HepG2 (cell line): ENCODE measurements at places on chromosomes 2 and 18. TPM values are rescaled to one million over a fixed set of nuclear protein-coding genes. Genes with fewer than 3 reads are reported as not detected.

The CNDP1 gene
- total RNA-seq = not detected in 2 replicates

The KCNG2 gene
- not detected in 2 replicates for total RNA-seq

DNA sequence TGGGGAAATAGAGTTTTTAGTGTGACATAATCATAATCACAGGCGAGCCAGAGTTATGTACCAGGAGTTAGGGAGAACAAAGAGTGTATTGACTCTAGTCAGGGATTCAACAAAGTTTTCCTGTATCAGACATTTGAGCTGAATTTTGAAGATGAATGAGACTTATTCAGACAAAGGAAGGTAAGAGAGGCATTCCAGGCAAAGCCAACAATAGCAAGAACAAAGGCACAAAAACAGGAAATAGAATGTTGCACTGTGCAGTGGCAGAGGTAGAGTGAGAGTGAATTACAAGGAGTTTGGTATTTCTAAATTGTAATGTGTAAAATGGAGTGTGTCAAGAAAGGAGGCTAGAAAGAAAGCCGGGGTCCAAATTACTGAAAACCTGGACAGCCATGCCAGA is 156.2 kb downstream of the CCDC148 start:
- peak; percentile 19 for DNase-seq

- DNase-seq = peak; percentile 4
Observed at GRCh38 chr2:13046557-13047165, 329.9 kb downstream of the TRIB2 start.

The TMEM198 gene
- 11.6 and 17.3 TPM in 2 replicates for total RNA-seq

DNA sequence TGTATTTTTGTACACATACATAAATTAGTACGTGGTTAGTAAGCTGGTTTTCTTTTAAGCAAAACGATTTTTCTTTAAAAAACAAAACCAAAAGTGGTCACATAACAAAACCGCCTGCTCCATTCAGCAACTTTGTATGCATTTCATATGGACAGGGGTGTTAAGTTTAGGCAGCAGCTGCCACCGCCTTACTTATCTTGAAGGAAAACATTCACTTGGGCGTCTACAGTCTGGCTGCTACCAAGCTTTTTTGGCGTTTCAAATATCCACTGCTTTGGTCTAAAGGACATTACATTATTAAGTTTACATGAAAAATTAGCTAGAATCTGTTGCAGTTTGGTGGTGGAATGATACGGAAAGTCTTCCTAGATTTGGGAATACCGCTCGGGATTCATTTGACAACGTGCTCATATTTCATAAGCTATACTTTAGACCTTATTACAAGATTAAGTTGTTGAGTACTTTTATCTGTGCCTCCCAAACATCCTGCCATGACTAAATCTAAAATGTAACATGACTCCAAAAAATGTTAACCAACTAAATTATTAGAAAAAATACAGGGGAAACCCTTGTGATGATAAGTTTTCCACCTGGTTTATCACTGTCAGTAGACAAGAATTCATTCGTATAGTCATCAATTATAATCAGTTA is 214.8 kb downstream of the NEDD4L start:
- no peak for DNase-seq

GRCh38 chr2:239365071-239365781 is 35.6 kb downstream of the HDAC4 start:
- no peak for DNase-seq

DNA sequence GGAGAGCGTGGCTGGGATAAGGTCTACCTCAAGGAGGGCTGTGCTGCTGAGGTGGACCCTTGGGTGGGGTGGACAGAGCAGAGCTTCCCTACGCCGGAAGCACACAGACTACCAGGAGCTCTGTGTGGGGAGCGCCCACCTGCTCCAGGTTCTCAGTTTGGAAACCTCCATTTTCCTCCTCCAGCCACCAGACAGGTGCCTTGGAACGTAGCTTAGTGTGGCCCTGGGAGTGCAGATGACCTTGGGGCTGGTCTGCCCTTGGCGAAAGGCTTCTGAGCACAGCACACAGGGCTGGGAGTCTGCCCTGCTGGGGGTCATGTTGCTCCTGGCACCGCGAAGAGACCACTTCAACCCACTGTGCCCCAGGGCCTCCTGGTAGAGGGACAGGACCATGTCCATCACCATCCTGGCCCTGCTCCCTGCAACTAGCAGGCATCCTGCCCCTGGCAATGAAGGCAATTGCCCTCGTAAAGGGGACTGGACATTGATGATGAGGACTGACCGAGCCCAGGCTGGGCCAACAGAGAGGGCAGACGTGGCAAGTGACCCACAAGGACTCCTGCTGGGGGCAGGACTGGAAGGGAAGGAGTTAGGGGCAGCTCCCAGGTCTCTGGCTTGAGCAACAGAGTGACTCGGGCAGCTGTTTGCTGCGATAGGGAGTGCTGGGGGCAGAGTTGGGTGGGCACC is 214.7 kb downstream of the CYP26B1 start:
- DNase-seq = no peak

GRCh38 chr2:1656326-1656960 is 87.9 kb downstream of the PXDN start:
- no peak for DNase-seq
